ENCODE measurements at places on chromosomes 2 and 18.

DNA sequence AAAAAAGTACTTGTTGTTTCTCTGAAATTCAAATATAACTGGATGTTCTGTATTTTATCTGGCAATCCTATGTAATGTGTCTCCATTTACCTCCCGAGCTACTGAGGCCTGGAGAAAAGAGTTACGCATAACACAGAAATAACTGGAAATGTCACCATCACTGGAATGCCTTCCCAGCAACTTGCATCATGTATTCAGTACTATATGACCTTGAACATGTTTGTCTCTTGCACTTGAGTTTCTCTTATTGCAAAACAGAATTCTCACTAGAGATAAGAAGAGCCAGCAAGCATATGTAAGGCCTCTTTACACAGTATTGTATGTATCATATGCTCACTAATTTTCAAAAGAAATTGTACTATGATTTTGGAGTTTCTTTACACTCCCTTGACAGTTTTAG, 99.6 kb upstream of the CTAGE1 start:
- DNase-seq, result no peak

- DNase-seq, result no peak
Measured at GRCh38 chr2:168796583-168797285, 5.7 kb upstream of the NOSTRIN start.

DNA sequence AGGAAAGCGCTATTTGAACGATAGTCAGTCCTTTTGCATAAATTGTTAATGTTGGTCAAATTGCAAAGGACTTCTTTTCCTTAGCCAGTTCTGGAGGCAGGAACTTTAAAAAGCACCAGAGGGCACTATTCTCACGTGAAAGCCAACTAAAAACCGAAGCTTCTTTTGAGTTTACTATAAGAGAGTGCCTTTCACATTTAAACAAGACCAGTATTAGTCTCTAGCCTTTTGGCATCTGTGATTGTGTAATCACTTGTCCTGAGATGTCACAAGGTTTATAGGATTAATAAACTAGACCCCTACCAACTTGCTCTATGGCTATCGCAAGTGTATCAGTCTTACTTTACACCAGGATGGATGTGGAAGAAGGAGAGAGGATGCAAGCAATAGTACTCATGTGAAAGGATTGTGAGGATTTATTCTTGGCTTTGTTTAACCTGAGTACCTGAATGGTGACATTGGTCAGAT, 14.4 kb upstream of the STAT4 start:
- no peak for DNase-seq

GRCh38 chr2:151543876-151544275, 134.2 kb downstream of the RIF1 start:
- DNase-seq, result no peak

DNA sequence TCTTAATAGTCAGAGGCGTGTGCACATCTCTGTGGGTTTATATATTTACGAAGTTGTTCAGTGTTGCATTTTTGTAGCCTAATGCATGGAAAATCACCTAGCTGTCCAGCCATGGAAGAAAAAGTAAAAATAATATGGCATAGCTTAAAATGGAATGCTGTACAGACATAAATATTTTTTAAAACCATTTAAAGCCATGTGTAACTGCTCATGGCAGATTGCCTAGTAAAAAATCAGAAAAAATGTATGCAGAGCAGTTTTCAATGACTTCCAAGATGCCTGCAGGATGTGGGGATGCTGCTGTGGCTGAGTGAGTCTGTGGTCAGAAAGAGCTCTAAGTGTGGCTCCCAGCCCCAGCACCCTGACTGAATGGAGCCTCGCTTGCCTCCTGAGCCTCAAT, 64.8 kb upstream of the ALKAL2 start:
- DNase-seq, result no peak

DNA sequence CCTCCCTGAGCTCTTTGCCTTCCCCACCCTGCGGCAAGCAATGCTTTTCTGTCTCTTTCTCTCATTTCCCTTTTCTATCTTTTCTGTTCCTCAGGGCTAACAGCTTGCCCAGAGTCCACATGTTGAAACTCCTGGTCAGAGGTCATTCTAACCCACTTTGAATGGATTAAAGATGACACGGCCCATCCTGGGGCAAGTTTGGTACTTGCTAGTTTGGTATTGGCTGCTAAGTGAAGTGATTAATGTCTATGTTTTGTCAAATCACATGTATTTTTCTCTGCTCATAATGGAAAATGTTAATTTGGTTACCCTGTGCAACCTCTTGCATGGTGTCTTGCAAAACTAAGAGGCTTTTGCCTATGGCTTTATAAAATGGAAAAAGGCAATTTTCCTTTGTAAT, 960.2 kb downstream of the CNTNAP5 start:
- no peak for DNase-seq

GRCh38 chr2:17813742-17814473, 2.4 kb upstream of the MSGN1 start:
- peak; percentile 82 for DNase-seq

DNA sequence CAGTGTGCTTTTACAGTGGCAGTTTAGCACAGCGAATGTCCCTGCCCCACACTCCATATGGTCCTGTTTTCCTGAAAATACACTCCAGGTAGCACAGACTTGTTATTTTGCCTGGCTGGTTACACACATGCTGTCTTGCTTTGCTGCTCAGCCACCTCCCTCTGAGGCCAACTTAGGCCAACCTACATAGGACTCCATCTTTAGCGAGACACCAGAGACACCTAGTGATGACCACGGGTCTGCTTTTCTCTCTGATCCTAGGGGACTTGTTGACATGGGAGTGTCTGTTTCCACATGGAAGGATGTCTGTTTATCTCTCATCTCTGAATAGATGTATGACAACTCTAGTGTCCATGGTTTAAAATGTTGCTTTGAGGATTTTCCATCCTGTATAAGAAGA, 43.3 kb downstream of the PLEKHB2 start:
- no peak for DNase-seq

- DNase-seq, result no peak
Measured at GRCh38 chr2:148716378-148716920, 71.9 kb downstream of the EPC2 start.

DNA sequence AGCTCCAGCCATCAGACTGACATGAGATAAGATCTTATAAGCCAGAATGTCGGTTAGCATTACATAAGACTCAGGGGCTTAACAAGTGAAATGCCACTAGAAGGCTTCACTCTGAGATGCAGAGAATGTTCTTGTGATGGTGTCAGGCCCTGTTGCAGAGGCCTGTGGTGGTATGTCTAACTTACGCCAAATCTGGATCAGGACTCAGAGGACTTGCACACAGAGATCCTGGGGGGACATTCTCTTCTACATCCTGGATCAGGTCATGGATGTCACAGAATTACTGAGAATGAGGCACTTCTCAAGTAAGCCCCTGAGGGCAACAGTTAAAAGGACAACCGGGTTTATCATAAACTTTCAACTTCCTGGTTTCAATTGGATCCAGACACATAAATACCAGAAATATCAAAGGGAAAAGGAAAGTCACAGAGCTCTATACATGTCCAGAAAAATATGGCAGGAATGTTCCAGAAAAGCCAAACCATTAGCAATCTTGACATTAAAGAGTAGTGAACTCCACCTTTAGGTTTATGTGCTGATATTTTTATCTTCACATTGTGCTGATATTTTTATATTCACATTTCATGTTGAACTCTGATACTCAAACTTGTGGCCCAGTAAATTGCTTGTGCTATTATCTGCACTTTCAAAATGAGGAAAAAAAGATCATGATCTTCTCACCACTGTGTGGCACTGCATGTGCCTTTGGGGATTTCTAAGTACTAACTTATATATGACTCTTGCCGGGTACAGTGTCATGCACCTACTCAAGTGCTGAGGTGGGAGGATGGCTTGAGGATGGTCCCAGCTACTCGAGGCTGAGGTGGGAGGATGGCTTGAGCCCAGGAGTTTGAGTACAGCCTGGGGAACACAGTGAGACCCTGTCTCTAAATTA, 137.5 kb upstream of the RNF152 start:
- DNase-seq, result no peak

- DNase-seq, result no peak
Measured at GRCh38 chr18:9613550-9614400, 584 bp downstream of the PPP4R1 start.

GRCh38 chr2:112003576-112004252, 51.4 kb upstream of the TMEM87B start:
- DNase-seq, result peak; percentile 16

- DNase-seq, result no peak
Measured at GRCh38 chr18:46555724-46556123, 101.3 kb downstream of the LOXHD1 start.

DNA sequence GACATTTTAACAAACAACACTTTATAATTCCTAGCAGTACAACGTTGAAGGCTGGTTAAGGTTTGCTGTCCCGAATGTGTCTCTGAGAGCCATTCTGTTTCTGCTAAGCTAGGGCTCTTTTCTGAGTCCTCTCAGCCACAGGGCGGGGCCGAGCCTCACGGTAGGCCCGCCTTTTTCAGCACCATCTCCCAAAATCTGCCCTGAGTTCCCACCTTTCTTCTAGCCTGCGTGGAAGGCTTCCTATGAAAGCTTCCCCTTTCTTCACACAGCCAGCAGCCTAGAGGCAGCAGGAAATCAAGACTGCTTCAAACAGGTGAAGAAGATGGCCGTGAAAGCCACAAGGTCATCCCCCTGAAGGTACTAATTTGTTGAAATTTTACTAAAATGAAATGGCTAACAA, 255.5 kb downstream of the CDH2 start:
- DNase-seq, result no peak

DNA sequence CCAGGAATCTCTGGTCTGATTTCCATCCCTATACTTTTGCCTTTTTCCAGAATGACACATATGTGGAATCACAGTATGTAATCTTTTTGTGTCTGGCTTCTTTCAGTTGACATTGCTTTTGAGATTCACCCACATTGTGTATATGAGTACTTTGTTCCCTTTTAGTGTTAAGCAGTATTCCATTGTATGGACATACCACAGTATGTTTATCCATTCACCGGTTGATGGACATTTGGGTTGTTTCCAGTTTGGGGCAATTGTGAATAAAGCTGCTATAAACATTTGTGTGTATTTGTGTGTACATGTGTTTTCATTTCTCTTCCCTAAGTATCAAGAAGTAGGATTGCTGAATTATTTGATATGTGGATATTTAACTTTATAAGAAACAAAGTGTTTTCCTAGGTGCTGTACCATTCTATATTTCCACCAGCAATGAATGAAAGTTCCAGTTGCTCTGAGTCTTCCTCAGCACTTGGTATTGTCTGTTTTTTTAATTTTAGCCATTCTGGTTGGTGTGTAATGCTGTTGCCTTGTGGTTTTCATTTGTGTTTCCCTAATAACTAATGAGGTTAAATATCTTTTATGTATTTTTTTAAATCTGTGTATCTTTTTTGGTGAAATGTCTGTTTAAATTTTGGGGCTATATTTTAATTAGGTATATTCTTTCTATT, 203.5 kb upstream of the HAAO start:
- DNase-seq, result no peak

DNA sequence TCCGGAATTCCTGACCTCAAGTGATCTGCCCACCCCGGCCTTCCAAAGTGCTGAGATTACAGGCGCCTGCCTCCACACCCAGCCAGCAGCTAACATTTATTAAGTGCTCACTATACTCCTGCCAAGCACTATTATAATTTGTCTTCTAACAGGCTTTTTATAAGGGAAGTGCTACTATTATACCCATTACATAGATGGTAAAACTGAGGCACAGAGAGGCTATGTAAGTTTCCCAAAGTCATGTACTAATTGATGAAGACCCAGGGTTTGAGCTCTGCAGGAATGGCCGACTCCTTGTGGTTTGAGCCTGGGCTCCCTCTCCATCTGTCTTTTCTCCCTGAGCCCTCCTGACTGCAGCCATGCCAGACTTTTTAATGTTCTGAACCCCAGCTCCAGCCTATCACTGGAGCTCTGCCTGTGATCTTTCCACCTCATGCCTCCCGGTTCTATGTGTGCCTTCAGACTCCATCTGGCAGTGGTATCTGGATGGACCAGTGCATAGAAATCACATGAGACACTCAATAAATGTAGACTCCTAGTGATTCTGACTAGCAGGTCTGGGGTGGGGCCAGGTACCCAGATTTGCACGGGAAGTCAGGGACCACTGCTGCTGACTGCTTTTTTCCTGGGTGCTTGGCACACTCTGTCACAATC, 197.1 kb downstream of the NEDD4L start:
- no peak for DNase-seq

DNA sequence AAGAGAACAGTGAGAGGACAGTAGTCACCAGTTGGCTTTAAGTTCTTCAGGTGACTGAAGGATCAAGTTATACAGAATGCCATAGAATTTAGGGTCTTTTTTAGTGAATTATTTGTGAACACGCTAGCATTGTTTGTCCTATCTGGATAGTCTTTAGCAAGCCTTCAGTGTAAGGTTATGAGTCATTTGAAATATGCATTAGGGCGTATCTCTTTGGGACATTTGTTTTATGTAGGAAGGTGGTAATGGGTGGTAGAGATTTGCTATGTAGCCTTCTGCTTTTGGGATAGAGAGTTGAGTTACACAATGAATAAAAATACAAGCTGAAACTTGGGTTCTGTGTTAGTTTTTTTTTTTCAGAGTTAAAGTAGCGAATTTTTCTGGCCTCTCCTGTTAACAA, 13.0 kb downstream of the ACTR2 start:
- DNase-seq, result no peak

- DNase-seq, result no peak
Measured at GRCh38 chr2:56227811-56228210, 44.0 kb downstream of the CCDC85A start.

DNA sequence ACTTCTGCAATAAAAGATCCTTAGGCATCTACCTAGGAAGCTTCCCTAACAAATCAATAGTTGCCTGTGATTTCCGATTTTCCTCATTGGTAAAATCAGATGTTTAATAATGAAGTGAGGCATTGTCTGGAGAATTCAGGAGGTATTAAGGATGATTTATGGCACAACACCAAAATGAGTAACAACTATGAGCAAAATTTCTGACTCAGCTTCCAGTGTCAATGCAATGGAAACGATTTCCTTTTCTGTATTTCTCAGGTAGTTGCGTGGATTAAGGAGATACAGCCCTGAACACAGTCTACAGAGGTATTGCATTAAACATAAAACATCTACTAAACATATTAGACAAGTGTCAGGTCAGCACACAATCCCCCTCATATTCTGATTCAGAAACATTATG, 99.5 kb downstream of the EPB41L3 start:
- no peak for DNase-seq

DNA sequence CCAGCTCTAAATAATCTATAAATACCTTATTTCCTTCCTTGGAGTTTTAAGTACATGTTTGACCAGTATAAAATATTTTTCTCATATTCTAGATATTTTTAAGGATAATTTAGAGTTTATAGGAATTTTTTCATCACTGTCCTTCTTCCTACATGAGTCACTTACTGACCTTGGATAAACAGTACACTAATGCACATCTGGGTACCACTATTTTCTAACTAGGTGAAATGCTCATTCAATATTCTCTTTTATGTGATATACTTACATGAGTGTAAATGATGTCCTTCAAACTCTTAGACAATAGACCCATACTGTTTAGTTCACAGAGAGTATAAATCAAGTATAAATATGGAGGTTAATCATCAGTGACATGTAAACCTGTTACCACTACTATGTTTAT, 1574.2 kb upstream of the ACVR2A start:
- DNase-seq, result no peak

DNA sequence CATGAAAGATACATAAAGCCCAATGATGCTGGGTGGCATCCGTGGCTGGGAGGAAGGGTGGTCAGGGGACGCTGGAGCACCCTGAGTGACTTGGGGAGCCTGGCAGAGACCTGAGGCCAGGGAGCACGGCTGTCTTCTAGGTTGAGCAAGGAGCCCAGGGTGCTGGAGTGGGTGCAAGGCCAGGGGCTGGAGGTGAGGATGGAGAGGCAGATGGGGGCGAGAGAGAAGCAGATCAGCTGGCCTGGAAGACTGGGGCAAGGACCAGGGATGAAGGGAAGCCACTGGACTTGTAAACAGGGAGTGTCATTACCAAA, 52.2 kb downstream of the FAM178B start:
- DNase-seq, result no peak

All from GM12878 (cell line).